ENCODE measurements at places on chromosomes 11 and 22.

DNA sequence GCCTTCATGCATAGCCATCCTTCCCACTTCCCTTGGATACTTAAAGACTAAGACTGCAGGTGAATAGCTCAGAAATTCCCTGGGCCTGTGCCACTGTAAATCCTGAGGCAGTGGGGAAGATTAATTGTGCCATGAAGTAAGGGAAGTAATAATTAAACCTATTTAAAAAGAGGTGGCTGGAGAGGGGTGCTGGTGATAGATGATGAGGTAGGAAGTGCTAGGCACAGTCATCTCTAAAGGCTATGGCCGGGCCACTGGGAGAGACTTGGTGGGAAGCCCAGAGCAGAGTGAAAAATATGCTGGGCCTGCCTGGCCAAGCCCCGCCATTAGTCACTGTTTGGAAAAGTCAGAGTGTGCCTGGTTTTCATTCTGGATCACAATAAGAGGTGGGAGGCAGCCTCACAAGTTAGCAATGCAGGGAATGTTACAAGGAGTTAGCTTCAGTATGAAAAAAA is 197.2 kb upstream of the PITPNB start:
- DNase-seq: peak; percentile 96

DNA sequence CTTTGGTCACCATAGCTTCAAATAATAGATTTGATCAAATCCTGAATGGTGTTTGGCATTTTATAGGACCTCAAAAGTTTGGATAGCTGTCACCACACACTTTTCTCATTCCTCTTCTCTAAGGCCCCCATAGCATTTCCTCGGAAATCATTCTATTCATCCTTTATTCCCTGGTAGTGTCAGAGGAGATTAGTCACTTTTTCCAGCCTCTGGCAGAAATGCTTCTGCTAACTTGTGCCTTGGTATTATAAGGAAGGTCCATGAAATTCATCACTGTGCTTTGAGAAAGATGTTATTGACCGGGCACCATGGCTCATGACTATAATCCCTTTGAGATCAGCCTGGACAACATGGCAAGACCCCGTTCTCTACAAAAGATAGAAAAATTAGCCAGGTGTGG is 19.7 kb upstream of the NUP160 start:
- DNase-seq: no peak

- no peak for DNase-seq
These were observed 10.4 kb downstream of the AP1B1 start for GRCh38 chr22:29377979-29378378.

- DNase-seq: no peak
These were observed 24.2 kb downstream of the FLI1 start for GRCh38 chr11:128718064-128718463.

- no peak for DNase-seq
These were observed 713 bp downstream of the TOP3B start for GRCh38 chr22:21981874-21982273.

GRCh38 chr11:74013141-74013540 is 4.3 kb upstream of the UCP3 start:
- no peak for DNase-seq

GRCh38 chr11:12066056-12066798 is 44.2 kb upstream of the MICAL2 start:
- peak; percentile 96 for DNase-seq

All from fibroblast of skin of right biceps (primary cell).